Fibroblast of skin of right biceps (primary cell): ENCODE measurements at places on chromosomes 12 and 14.

DNA sequence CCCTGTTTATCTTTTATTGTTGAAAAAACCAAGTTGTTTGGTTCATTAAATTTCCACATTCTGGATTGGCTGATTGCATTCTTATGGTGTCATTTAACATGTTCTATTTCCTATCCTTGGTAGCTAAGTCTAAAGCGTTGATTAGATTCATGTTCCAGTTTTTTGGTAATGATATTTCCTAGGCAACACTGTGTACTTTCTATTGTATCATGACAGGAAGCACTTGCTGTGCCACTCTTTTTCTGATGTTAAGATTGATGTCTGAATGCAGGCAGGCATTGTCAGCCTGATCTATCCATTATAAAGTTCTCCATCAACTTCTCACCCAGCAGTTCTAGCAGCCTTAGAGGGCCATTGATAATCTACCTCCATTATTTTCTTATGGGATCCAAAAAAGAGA is 91.1 kb upstream of the ARID2 start:
- DNase-seq, result no peak

DNA sequence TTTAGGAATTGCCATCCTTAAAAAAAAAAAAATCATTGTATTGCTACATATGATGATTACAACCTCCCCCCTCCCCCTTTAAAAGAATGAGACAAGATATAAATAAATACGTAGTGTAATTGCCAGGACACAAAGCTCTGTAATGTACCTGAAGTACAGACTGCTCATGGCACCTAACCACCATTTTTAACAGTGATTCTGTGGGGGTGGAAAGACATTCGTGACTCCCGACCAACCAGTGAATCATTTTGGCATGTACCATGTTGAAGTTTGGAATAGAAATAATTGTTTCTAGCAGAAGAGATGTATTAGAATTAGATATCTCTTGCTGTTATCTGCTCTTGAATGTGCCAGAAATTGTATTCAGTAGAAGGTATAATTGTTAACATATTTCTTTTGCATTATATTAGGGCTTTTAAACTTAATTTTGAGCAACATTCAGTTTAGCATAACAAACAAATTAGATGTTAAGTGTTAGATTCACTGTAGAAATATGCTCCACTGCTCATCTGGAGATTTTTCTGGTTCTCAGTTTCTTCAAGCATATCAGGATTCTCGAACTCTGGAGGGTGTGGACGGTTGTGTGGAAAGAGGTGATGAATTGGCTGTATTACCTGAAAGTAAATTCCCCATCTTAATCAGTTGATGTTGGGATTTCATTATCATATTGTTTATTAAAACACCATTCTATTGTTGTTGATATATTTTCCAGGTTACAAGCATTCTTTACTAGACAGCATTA is 31.1 kb downstream of the FRS2 start:
- peak; percentile 59 for DNase-seq

- DNase-seq, result no peak
These were observed 13.8 kb downstream of the TMEM106C start for GRCh38 chr12:47977046-47977771.

- no peak for DNase-seq
These were observed 26.9 kb downstream of the DAAM1 start for GRCh38 chr14:59215322-59215721.

DNA sequence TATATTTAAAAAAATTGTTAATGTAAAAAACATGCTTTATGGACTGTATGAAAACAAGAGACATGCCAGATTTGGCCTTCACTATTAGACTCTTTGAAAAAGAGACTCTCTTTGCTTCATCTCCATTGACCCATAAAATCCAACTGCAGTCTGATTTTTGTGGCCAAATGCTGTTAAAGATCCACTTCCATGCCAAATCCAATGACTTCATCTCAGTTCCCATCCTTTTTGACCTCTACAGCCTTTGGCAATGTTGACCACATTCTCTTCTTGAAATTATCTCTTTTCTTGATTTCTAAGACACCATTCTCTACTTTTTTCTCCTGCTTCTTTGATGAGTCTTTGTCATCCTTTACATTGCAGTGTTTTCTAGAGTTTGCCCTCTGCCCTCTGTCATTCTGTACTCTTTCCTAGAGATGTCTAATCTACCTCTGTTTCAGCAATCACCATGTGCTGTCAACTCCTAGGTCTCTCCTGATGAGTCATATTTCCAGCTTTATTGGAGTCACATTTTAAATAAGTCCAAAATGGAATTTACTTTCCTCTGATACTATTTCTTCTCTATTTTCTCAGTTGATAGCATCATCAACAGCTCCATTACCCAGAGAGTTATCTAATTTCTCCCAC is 2.4 kb downstream of the TMPRSS12 start:
- DNase-seq, result peak; percentile 21

DNA sequence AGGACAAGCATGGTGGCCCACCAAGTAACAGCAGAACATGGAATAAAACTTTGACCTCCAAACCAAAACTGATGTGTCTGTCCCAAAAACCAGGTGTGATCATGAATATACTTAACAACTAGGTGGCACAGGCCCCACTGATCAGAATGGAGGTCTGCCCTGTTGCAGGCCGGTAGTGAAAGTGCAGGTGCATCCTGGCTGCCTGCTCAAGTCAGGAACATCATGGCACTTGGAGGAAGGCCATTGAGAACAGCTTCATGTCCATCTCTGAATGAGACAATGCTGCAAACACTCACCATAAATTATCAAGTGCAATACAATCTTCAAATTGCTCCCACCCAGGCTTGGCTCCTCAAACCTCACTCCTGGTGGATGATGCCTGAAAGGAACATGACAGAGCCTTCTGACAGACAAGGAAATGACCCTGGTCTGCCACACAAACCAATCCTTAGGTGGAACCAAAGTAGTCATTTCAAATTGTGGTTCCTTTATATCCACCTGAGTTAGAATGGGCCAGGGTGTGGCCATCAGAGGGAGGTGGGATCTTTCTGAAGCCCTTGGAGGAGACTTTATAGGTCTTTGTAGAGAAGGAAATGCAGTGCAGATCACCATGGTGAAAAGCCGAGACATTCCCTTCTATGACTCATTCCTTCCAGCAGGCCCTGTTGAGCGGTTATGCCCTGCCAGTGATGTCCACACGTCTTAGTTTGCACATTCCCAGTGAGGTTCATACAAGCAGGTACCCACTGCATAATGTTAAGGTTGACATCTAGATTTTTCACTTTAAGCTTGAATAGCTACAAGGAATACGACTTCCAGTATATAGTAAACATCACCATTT is 36.0 kb downstream of the EGLN3 start:
- DNase-seq, result peak; percentile 39

- no peak for DNase-seq
These were observed 104.0 kb downstream of the CALM1 start for GRCh38 chr14:90500665-90501370.

DNA sequence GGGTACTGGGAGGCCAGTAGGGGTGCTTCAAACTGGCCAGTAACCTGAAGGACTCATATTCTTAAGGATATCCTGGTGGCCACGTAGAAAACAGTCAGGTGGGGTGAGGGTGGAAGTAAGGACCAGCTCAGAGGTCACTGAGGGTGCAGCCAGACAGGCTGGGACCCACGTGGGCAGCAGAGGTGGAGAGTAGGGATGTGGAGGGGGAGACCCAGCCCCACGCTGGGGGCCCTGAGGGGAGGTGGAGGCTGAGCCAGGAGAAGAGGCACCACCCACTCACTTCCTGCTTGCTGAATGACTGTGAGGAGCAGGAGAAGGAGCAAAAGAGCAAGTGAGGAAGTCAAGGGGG is 12.6 kb upstream of the SERPINA3 start:
- DNase-seq, result no peak

GRCh38 chr12:23540572-23540971 is 408.9 kb downstream of the SOX5 start:
- no peak for DNase-seq

DNA sequence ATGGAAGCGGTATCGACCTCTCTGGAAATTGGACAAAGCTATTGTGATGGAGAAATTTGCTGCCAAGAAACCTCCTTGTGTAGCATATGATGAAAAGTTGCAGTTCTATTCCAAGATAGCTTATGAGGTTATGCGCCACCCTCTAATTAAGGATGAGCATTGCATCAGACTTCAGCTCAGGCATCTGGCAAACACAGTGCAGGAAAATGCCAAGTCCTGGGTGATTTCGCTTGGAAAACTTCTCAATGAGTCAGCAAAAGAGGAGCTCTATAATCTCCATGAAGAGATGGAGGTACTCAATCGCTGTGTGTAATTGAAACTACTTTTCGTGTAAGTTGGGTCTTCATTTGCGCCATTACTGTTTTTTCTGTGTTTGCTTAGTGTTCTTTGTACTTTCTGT is 51.2 kb downstream of the DNAH10 start:
- DNase-seq, result peak; percentile 80

DNA sequence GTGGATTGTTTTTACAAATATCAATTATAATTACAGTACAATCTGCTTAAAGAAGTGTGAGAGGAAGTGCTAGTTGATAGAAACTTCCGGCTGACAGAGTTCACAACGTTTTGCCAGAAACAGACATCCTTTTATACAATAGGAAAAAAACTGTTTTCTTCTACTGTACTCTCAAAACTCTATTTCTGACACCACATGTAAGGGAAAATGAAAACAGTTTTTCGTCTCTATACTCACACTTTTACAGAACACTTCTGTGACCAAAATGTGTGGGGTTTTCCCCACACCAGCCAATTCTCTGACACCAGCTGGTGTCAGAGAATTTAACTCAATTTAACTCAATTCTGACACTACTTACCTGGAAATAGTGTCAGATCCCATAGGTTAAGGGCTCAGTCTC is 24.2 kb upstream of the HIF1A start:
- DNase-seq, result no peak

DNA sequence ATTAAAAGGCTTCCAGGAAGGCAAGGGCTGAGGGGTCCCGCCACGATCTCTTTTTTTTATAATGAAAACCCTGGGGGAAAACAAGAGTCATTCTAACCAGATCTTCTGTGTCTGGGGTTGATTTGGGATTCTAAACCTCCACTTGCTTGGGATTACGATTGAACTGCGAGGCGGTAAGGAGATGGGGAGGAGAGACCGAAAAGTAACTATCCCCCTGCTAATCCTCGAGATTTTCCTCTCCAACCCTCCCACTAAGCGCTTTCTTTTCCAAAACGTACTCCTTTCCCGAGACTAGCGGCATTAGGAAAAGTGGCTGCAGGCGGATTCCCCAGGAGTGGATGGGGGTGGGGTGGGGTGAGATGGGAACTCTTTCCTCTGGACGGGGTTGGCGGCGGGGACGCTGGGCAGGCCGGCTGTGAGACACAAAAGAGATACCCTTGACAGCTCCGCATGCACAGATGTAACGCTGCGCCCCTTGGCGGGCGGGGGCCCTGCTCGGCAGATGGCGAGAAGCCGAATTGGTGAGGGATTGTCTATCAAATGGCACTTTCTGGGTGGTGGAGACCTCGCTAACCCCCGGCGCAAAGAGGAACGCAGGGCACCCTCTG is 830 bp upstream of the SRRM4 start:
- DNase-seq, result no peak

DNA sequence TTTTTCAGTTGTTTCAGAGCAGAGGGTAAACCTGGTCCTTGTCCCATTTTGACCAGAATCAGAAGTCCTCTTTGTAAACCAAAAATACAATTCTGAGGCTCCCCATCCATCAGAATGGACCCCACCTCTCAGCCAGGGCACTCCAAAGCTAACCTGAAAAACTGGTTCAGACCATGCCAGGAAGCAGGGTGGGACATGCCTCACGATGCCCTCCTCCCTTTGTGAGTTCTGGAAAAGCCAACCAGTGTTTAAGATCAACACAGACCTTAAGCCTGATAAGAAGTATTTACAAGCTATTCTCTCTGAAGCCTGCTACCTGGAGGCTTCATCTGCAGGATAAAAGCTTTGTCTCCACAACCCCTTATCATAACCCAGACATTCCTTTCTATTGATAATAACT is 35.4 kb downstream of the TNFAIP2 start:
- no peak for DNase-seq

DNA sequence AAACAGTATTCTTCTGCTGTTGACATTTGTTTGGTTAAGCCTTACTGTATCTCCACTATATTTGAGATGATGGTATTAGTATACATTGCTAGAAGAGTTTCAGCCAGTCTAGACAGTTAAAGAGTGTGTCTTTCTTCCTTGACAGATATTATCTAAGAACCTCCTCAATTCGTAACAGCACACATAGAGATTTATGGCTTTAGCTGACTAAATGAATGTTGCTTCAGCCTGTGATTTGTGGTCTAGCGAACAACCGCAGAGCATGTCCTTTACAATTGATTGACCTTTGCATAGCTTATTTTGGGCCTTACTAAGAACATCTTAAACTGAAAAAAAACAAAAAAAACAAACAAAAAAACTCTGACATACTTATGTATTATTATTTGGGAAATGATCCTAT is 122.2 kb downstream of the DAAM1 start:
- peak; percentile 41 for DNase-seq

- peak; percentile 69 for DNase-seq
These were observed 72.8 kb downstream of the PAPOLA start for GRCh38 chr14:96574633-96575632.

DNA sequence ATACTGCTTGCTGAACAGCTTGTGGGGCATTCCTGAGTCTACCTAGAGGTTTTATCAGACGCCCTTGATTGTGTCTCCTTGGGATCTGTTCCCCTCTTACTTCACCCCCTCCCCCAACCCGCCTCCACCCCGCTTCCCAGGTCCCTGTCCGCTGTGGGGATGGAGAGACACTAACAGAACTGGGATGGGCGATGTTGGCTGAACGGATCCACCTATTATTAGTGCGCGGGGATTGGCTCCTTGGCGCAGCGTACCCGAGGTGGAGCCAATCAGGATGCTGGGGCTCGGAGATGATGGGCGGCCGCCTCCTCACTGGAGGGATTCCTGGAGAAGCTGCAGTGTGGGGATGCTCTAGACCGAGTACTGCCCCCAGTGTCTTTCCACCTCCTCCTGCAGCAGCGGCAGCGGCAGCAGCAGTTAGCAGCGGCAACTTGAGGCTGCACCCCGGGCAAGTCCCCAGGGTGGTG is at the start of gene SYT1:
SYT1 (plus strand) TSS at position 372 of the 467 bp plus-strand sequence.
- DNase-seq, result peak; percentile 86

- DNase-seq, result peak; percentile 38
These were observed 628 bp downstream of the SNRPF start for GRCh38 chr12:95859344-95859816.

- no peak for DNase-seq
These were observed 690.5 kb downstream of the C12orf50 start for GRCh38 chr12:87338681-87339080.
